ENCODE measurements at places on chromosomes 1 and 21.

GRCh38 chr1:222521299-222522104 is 26.4 kb downstream of the HHIPL2 start:
- no peak for DNase-seq

DNA sequence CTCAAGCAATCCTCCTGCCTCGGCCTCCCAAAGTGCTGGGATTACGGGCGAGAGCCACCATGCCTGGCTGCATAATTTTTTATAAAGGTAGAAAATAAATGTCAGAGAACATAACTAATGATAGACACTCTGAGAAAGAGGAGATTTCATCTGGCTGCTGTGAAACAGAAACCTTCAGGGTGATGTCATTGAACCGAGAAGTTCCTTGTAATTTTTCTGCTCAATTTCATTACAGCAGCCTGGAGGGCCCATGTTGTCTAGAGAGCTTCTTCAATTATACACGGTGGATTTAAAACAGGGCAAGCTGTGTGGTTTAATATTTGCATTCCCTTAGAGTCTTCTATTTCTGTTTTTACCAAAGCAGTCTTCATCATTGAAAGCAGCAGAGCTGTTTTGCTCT is 64.3 kb upstream of the MORC3 start:
- DNase-seq: peak; percentile 74

- no peak for DNase-seq
Observed at GRCh38 chr1:76066394-76066793, 8.2 kb upstream of the ST6GALNAC3 start.

DNA sequence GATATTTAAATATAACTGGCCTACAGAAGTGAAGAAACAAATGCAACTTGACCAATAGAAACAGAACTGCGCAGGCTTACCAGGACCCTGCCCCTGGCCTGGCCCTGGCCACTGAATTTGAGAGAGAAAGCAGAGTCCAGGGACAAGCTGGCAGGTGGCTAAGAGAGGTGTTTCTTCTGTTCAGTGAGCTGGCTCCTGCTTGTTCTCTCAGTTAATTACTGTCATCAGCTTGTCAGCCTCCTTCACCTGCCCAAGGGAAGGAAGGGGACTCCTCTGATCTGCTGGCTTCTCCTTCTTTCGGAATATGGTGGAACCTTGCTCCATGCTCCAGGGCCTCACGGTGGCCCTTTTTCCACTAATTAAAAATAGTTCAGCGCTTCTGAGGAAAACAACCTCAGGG is 388.4 kb downstream of the DISC1 start:
- DNase-seq: no peak

DNA sequence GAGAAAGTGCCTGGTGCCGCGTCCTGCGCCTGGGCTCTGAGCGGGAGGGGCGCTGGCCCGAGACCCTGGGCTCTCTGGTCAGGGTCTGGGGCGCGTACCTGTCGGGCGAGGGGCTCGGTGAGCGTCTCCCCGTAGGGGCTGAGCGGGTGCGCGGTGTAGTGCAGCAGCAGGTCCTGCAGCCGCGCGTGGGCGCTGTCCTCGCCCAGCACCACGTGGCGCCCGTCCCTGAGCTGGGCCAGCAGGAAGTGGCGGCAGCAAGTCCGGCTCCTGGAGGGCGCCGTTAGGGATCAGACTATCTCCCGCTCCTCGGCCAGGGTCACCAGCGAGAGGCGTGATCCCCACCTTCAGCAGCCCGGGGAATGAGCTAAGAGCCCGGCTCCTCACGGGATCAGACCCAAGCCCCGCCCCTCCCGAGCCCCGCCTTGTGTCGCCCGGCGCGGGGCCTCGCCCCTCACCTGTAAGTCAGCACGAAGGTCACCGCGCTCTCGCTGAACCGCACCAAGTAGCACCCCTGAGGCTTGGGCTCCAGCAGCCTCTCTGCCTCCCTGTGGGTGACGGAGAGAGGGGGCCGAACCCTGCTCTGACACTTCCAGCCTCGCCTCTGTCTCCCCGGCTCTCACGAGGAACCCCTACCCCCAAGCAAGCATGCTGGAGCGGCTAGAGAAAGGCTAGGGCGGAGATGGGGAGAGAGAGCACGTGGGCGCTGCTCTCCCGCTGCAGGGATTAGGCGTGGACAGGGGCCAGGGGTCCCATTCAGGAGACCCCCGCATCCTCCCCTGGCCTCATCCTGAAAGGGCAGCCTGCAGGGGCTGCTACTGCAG is 2.7 kb downstream of the SH2D2A start:
- DNase-seq: peak; percentile 82

GRCh38 chr21:26227130-26227529 is 56.6 kb upstream of the APP start:
- no peak for DNase-seq

DNA sequence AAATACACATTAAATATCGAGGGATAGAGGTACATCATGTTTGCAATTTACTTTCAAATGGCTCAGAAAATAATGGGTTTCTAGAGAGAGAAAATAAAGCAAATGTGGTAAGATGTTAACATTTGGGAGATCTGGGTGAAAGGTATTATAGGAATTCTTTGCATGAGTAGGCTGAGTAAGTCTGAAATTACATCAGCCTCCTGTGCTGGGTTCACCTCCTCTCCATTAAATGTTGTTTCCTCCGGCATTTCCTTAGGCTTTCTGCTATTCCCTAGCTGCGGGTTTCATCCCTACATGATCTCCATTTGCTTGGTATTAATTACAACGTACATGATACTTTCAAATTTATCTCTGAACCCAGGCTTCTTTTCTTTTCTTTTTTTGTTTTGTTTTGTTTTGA is 31.6 kb downstream of the ZMYND12 start:
- no peak for DNase-seq

DNA sequence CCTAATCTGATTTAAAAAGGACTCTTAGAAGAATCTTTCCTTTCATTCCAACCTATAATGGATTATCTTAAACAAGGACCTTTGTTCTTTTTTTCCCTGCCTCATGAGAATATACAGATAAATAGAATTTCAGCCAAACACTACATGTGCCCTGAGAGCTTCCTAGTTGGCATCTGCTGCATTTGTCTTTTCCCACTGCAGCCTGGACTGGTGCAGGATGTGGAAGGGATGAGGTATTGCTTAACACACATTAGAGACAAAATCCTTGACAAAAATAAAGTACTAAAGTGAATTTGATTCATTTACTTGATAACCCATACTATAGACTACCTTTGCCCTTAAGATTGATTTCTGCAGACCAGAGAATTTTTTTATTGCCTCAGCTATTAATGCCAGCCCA is 59.5 kb downstream of the PALMD start:
- no peak for DNase-seq

GRCh38 chr1:84170171-84170570 is 26.1 kb downstream of the PRKACB start:
- no peak for DNase-seq

DNA sequence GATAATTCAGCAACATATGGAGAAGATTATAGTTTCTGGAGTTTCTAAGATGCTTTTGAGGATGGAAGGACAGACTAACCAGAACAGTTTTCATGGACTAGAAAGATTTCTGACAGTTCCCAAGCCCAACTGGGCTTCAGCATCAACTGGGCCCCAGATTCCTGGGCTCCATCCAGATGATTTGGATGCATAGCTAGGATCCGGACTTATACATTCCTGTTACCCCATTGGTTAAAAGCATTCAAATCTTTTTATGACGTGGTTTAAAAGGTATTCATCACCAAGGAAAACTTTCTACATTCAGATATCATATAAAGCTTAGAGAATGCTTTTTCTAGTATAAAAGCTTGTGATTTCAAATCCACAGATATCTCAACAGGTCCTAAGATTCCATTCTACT is 29.7 kb downstream of the TSHB start:
- DNase-seq: no peak

- DNase-seq: no peak
Observed at GRCh38 chr1:54379555-54380289, 26.5 kb downstream of the SSBP3 start.

DNA sequence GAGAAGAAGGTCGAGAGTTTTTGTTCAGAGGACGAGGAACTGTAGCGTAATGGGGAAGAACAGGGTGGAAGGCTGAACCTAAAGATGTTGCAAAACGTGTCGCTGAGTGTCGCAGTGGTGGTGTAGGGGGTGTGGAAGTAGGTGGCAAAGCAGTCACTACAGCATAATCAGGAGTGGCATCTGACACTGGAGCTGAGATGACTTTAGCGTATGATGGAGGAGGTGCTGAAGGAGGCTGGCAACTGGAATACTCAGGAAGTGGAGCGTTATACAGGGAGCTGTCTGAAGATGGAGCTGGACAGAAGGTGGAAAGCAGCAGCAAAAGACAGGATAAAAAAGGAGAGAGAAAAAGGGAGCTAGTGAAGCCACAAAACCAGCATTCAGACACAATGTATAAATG is 89.9 kb upstream of the LBR start:
- DNase-seq: no peak

GRCh38 chr1:114000406-114000805 is 21.1 kb downstream of the OLFML3 start:
- no peak for DNase-seq

DNA sequence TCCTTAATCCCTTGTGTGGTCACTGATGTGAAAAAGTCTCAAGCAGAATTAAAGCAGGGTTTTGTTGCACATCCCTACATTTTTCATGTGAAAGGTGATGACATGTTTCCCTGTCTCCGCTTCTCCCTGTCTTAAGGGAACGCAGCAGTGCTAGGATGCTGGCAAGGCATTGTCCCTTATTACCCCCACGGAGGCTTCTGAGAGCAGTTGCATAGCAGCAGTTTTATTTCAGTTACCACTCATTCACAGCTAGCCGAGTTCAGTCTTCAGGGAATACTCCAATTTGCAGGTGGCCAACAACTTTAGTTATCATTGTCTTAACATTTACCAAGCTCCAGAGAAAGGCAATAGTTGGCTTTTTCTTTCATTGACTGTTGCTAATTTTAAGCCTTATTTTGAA is 89.1 kb downstream of the CLEC20A start:
- DNase-seq: no peak

- no peak for DNase-seq
Observed at GRCh38 chr1:214362188-214362882, 81.4 kb downstream of the SMYD2 start.

DNA sequence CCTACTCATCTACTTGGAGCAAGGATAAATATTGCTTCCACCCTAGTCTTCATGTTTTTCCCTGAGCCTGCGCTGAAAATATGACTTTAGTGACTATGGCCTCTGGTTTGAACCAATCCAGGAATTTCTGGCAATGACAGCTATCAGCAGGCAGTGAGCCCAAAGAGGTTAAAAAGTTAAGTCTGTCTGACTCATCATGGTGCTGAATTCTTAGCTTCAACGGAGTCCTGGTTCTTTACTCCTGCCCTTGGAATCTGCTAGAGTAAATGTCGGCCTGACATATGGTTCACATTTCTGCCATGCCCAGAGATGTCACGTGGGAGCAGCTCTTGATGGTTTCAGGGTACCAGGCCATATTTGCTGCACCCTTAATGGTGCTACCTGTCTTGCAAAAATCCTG is 351.6 kb upstream of the PLXNA2 start:
- no peak for DNase-seq

GRCh38 chr1:41656068-41656467 is 171.6 kb upstream of the EDN2 start:
- DNase-seq: no peak

GRCh38 chr1:8314346-8315280 is 3.3 kb upstream of the SLC45A1 start:
- peak; percentile 76 for DNase-seq

GRCh38 chr1:78840453-78841271 is 165.9 kb downstream of the ADGRL4 start:
- DNase-seq: no peak

GRCh38 chr1:154419620-154420571 is 14.8 kb downstream of the IL6R start:
- DNase-seq: peak; percentile 64

GRCh38 chr1:153587314-153587713 is 21.7 kb upstream of the S100A2 start:
- DNase-seq: no peak

DNA sequence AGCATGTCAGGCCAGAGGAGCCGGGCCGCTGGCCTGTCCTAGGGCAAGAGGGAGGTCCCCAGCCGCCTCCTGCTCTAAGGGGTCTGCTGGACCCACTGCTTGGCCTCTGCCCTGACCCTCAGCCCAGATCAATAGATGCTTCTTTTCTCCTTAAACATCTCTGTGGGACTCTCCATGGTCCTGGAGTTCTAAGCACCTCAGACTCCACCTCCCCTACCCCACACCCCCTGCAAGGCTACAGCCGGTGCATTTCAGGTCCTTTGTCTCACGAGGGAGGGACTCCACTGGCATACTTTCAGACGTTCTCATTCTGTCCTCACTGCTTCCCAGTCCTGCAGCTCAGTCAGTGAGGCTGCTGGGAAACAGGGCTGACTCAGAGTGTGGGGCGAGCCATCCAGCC is 11.0 kb downstream of the CNTN2 start:
- no peak for DNase-seq

- DNase-seq: no peak
Observed at GRCh38 chr1:163561580-163562295, 240.0 kb downstream of the NUF2 start.

- no peak for DNase-seq
Observed at GRCh38 chr1:110107867-110108469, 4.3 kb upstream of the UBL4B start.

DNA sequence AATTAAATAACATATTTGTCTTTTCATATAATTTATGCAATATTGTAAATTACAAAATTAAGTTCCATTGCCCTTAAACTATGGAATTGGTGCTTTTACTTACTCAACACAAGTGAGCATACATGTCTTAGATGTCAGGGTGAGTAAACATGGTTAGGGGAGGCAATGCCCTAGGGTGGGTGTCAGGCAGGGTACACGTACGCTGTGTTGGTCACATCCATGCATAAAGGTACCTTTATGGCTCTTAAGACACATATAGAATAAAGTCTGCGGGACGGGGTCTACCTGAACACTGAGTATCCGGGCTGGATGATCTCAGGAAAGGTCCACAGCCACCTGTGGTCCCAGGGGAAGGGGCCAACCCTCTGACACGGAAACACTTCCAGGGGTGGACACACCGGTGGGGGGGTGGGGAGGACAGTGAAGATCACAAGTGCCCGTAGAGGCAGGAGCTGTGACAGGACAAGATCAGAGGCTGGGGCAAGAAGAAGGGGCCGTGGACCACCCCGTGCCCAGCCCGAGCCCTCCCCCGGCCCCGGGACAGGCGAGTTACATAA is 720 bp downstream of the LIN9 start:
- DNase-seq: peak; percentile 43

DNA sequence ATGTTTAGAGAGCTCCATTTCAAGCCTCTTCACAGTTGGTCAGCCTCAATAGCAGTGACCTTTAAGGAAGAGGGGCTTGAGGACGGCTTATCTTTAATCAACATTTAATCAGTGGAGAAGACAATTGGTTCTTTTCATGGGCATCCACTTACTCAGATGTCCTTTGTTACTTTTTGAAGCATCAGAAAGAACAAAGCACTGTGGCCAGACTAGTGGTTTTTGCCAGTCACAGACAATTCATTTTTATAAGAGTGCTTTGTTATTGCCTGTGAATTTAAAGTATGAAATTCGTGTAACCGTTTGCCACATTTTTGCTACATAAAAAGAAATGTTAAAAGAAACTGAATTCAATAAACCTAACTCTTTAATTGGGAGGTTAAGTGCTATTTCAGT is 222.8 kb downstream of the TPR start:
- no peak for DNase-seq

DNA sequence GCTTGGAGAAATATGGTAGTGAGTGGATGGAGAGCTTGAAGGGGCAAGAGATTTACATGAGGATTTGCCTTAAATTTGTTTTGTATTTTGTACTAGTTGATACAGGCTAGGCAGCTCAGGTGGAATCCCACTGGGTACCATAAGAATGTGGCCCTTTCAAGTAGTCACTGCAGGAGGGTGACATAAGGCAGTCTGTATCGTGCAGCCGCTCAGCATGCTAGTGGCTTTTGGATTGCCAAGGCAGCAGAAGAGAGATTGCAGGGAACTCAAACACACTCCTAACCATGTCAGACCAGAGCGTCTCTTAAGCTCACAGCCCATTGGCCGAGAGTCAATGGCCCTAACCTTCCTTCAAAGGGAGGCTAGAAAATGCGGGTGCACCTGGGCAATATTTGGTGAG is 420.0 kb downstream of the ADGRL2 start:
- no peak for DNase-seq

Data from GM10248 (cell line).